AG04449 (cell line): ENCODE measurements at places on chromosomes 11 and 22.

- no peak for DNase-seq
These were observed 13.0 kb downstream of the PIK3IP1 start for GRCh38 chr22:31279327-31279669.

GRCh38 chr11:134145715-134146114 is 76.8 kb downstream of the JAM3 start:
- no peak for DNase-seq

DNA sequence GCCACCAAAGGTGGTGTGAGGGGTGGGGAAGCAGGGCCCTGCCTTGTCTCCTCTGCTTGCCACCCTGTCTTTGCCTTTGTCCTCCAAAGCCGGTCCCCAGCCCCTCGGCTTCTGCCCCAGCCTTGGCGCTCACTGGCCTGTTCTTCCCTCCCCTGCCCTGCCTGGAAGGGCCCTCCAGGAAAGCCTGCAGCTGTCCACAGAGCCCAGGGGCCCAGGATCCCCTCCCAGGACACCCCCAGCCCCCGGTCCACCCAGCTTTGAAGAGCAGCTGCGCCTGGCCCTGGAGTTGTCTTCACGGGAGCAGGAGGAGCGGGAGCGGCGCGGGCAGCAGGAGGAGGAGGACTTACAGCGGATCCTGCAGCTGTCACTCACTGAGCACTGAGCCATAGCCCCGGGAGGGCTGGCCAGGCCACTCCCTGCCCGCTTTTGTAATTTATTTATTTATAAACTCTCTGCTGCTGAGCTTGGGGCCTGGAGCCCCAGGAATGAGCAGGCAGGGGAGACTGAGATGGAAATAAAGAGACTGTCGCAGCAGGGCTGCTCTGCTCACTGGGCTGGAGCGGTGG is 1.3 kb upstream of the SSH3 start:
- DNase-seq = no peak

DNA sequence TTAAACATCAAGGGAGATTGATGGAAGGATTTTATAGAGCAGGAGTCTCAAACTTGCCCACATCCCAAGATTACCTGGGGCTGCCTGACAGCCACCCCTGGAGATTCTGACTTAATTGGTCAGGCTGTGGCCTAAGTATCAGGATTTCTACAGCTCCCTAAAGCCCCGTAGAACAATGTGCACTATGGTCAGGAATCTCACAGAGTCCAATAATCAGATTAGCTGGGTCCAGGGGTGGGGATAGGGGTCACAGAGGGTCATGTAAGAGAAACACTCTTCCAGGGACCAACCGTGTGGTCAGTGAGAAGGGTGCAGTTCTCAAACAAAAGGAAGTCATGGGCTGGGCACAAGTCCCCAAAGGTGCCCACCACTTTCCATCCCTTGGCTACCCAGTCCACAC is 20.5 kb upstream of the FBLN1 start:
- no peak for DNase-seq

- no peak for DNase-seq
These were observed 88.4 kb downstream of the UBASH3B start for GRCh38 chr11:122743949-122744348.

DNA sequence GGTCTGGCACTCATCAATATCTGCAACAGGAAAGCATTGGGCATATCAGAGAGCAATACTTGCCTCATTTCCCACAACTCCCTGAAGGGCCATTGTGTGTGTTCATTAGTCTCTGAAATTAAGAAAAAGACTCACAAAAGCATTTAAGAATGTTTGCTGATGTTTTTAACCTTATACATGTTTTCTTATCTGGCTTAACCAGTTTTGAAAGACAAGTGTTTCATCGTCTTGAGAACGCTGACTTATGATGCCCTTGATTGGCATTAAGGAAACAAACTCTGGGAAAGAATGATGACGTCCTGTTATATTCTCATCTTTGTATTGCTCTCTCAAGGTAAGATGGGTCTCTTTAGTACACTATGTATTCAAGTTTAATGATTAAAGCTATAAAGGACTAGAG is 32.0 kb downstream of the SCUBE2 start:
- DNase-seq = no peak

- no peak for DNase-seq
These were observed 128.0 kb downstream of the DSCAML1 start for GRCh38 chr11:117669062-117669461.

- DNase-seq = no peak
These were observed 1512.0 kb downstream of the BRD1 start for GRCh38 chr22:48315439-48316256.

- no peak for DNase-seq
These were observed 19.1 kb upstream of the USP18 start for GRCh38 chr22:18130699-18131429.

DNA sequence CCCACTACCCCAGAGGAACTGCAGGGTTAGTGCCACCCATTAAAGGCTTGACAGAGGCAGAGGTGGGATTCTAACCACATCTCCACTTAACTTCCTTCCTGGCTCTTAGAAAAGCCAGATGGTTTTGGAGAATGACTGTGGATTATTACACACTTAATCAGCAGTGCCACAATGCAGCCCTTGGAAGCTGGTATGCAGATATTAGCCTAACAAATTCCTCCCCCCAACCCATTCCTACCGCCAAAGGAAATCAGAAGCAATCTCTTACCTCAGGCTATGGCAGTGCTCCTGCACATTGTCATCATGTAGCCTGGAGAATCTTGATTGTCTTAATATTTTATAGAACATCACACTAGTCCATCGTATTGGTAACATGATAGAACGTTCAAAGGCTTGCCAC is 23.2 kb upstream of the NRGN start:
- DNase-seq = no peak

- DNase-seq = no peak
These were observed 81.4 kb upstream of the CD82 start for GRCh38 chr11:44483919-44484610.

DNA sequence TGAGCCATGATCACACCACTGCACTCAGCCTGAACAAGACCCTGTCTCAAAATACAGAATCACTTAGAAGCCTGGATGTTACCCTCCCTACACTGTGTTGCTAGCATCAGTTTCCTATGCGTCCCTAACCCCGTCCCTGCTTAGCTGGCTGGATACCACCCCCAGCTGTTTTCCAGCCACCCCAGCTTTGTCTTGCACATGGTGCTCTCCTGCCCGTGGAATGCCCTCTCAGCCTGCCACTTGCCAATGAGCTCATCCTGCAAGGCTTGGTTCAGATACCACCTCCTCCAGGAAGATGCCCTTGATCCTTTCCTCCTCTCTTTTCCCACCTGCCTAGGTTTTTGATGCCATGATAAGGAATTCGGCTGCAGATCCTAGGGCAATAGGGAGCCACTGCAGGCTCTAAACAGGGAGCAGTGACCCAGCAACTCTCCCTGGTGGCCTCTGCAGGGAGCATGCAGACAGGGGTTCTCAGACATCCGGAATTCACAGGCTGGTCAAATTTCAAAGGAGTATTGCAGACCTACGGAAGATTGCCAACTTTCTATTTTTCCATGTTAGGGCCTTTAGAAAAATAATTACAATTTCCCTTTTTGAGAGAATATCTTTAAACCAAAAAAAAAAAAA is 52.7 kb upstream of the WNT7B start:
- DNase-seq = no peak

GRCh38 chr11:79786961-79787360 is 346.1 kb upstream of the TENM4 start:
- no peak for DNase-seq

GRCh38 chr22:28019881-28020861 is 101.1 kb upstream of the PITPNB start:
- no peak for DNase-seq

DNA sequence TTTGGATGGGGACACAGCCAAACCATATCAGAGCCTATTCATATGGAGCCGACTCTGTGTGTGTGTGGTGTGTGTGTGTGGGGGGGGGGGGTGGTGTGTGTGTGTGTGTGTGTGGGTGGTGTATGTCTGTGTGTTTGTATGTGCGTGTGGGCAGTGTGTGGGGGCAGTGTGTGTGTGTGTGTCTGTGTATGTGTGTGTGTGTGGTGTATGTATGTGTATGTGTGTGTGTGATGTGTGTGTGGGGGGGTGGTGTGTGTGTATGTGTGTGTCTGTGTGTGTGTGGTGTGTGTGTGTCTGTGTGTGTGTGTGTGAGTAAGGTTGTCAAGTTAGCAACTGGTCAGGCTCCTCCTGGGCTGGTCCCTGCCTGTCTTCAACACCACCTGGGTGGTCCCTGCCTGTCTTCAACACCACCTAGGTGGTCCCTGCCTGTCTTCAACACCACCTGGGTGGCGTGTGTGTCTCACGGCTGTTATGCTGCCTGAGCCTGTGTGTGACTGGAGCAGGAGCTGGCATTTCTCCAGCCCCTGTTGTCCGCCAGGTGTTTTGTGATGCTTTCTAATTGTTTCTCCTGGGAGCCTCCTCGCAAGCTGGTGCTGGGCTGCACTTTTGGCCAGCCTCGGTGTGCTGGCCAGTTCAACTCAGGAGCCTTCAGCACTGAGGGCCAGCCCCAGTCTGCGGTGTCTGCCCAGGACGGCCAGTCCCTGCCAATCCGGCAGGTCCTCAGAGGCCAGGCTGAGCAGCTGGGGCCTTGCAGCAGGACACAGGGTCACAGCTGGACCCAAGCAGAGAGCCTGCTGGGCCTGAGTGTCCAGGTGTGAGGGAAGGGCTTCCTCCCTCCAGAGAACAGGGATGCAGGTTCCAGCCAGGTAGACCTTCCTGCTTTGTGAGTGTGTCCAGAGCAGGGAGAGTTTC is 21.5 kb upstream of the PVALB start:
- DNase-seq = no peak

- DNase-seq = no peak
These were observed 55.9 kb downstream of the BMAL1 start for GRCh38 chr11:13333456-13333957.

GRCh38 chr11:93850594-93851018 is at the start of gene VSTM5:
VSTM5 (minus strand) TSS chr11:93850618; CDS start chr11:93850502, 116 bp downstream.
- DNase-seq = no peak

GRCh38 chr11:68929135-68929534 is 25.4 kb downstream of the IGHMBP2 start:
- no peak for DNase-seq

- DNase-seq = no peak
These were observed 55.1 kb downstream of the AMOTL1 start for GRCh38 chr11:94823102-94823732.

DNA sequence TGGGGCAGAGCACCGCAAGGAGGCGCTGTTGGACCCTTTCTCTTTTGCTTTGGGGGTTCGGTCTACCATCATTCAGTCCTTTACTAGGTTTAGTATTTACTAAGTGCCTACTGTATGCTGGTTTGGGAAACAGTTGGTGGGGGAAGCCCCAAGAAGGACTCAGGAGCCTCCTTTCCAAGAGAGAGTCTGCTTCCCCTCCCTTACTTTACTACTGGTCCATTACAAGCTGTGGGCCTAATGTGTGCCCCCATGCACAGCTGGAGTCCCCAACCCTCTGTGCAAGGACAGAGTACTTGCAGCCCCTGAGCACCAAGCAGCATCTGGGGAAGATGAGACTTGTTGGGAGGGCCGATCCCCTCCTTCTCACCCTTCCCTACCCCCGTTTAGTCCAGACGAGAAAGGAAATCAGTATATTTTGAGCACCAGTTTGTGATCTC is 876 bp upstream of the UBE2L6 start:
- no peak for DNase-seq

DNA sequence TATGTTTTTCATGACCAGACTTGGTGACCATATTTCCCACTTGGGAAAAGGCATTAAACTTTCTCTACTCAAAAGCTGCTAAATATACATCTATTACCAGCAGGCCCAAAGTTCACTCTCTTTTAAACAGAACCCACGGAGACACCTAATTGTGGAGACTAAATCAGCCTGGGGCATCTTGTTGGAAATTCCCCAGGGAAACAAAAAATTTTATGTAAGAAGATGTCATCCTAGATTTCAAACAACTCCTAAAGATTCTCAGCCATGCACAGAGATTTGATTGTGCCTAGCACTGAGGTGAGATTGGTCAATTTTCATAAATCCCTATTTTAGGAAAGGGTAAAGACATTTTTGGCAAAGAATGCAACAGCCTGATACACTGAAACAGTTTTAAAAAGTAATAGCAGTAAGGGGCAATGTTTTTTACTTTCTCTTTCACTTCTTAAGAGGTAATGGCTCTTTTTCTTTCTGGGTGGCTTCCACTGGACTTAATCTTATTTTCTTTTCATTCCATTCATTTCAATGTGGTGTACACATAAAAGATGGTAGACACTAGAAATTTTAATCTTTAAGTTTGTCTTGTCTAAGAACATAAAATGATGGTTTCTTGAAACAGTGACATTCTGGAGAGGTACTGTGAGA is 9.6 kb downstream of the OR52N2 start:
- DNase-seq = no peak

- no peak for DNase-seq
These were observed 2.5 kb upstream of the EED start for GRCh38 chr11:86241956-86242535.

- DNase-seq = no peak
These were observed 212.5 kb downstream of the CTTN start for GRCh38 chr11:70610566-70611565.

GRCh38 chr11:127862406-127862805 is 725.0 kb downstream of the ETS1 start:
- no peak for DNase-seq

DNA sequence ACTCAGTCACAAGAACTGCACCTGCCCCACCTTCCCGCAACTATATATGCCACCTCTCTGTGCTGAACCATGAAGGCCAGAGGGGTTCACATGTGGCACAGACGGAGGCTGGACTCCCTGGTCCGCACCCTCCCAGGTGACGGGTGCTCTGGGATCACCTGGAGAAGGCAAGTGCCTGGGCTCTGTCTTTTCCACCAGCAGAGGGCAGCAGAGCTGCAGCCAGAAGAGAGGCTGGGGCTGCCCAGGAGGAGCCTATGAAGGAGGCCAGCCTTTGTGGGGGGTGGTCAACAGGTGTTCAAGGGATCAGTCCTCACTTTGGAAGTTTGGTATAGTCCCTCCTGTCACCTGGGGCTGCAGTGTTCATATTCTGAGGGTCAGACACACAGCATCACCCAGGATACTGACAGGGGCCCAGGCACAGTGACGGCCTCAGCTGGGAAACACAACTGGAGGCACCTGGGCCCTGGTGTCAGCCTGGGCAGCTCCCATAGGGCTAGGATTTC is 39.2 kb upstream of the IGLL5 start:
- DNase-seq = no peak

DNA sequence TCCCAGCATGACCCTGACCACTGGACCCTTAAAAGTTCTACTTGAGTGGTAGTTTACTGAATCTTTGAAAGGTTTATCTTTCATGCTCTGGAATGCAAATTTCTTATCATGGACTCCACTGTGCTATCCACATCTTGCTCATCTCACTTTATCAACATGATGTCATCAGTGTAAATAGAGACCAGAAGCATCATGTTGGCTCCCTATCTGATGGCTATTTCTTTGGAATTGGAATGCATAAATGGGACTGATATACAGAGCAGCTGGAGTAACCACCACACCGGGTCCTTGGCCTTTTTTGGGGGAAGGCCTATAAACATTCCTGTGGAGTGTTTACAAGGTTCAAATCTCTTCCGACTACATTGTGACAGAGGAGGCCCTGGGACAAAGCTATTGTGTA is 74.1 kb upstream of the CEP126 start:
- no peak for DNase-seq

GRCh38 chr11:61413496-61413895 is 16.3 kb downstream of the CPSF7 start:
- DNase-seq = no peak
